SJCRH30 (cell line): ENCODE measurements at places on chromosomes 12 and 14. TPM values are rescaled to one million over a fixed set of nuclear protein-coding genes. Genes with fewer than 3 reads are reported as not detected.

Gene FGF23
- 0.02 TPM in 1 of 2 replicates, not detected in the other for total RNA-seq

GRCh38 chr12:75960086-75960910, 71.3 kb downstream of the PHLDA1 start:
- no peak for DNase-seq

DNA sequence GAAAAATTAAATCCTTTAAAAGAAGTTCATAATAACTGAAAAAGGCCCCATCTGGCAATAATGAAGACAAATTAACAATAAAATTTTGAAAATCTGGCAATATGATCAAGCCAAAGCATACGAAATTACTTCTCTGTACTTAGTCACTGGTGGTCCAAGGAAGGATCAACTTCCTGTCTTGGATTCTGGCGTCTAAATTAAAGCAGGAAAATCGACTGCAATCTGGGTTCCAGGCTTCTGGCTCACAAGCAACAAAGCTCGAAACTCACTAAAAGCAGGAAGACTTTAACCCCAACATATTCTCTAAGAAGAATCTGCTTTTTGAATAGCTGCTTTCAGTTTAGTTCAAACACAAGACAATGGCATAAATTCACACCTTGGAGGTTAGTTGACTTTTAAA, 49.7 kb downstream of the LRIG3 start:
- no peak for DNase-seq

DNA sequence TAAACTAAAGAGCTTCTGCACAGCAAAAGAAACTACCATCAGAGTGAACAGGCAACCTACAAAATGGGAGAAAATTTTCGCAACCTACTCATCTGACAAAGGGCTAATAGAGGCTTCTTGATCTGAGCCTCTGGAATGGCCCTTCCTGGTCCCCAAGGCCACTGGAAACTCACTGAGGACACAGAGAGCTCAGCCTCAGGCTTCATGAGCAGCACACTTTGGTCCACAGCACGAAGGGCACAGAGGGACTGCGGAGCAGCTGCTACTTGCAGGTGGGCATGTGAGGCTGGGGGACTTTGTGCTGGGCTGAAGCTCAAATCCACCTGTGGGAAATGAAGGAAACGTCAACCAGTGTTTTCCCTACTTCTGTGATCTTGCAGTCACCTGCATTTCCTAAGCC, 27.4 kb downstream of the PZP start:
- no peak for DNase-seq

DNA sequence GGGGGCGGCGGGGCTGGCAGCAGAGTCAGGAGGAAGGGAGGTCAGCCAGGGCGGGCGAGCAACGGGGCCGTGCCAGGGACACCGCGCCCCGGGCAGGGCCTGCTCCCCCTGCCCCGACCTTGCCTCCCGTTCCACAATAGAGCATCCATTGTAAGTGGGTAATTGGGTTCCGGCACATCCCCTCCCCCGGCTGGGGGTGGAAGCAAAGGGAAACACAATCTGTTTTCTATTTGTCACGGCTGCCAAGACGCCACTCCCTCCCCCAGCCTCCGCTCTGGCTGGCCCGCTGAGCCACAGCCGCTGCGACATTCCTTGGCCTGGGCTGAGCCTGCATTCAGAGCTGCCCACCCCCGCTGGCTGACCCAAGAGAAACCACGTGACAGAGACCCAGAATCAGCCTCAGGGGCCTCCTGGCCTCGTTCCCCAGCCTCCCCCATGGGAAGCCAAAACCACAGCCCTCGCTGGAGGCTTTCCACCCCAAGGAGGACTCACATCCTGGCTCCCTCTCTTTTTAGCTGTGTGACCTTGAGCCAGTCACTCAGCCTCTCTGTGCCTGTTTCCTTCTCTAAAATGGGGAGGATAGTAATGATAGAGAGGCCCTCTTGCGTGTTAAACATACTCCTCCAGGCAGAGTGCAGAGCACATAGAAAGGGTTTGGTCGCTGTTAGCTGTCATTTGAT, 117.6 kb downstream of the SCARB1 start:
- peak; percentile 97 for DNase-seq

- no peak for DNase-seq
Observed at GRCh38 chr12:64072916-64073575, 149.1 kb downstream of the KICS2 start.

Gene MEG3
- 241 and 419 TPM in 2 replicates for total RNA-seq

Gene GSC
- 0.10 and 0.43 TPM in 2 replicates for total RNA-seq

GRCh38 chr14:56002876-56003625, 115.2 kb upstream of the PELI2 start:
- DNase-seq = no peak

GRCh38 chr12:82186282-82186681, 171.9 kb downstream of the CCDC59 start:
- DNase-seq = no peak

- DNase-seq = peak; percentile 82
Observed at GRCh38 chr12:30806989-30807694, 52.4 kb upstream of the CAPRIN2 start.

GRCh38 chr12:19402743-19403431, 36.4 kb upstream of the AEBP2 start:
- peak; percentile 97 for DNase-seq

DNA sequence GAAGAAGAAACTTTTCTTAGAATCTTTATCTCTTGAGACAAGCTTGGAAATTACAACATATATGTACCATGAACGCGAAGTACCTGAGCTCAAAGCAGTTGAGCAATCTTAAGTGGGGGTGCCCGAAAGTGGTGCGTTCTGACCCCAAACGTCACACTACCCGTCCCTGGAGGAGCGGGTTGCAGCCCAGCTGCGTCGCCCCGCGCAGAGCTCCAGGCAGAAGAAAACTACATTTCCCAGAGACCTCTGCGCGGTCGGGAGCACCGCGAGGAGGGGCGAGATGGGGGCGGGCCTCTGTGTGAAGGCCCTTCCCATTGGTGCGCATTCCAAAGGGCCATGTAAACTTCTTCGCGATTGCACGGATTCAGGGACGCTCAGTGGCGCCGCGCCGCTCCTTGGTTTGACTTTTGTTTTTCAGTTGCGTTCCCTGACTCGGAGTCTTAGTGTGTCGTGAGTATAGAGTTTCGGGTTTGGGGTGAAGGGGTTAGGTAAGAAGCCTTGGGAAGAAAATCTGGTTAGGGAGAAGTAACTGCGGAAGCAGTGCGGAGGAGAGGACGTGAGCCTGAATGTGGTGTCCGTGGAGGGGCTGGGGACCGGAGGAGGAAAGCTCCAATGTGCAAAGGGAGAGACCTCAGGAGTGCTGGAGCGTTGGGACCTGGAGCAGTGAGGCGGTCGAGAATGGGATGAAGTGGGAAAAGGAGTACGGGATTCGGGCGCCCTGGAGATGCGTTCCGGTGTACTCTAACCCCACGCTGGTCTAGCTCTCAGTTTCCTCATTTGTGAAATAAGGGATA, at the start of gene CCDC77:
Gene CCDC77 (plus strand): TSS at position 410 of the 794 bp plus-strand sequence. CDS start 7,740 bp downstream, outside the sequence.
- DNase-seq = peak; percentile 92

GRCh38 chr12:128930606-128931005, 77.3 kb downstream of the GLT1D1 start:
- DNase-seq = no peak

Gene KRT6A
- total RNA-seq = not detected in 2 replicates

DNA sequence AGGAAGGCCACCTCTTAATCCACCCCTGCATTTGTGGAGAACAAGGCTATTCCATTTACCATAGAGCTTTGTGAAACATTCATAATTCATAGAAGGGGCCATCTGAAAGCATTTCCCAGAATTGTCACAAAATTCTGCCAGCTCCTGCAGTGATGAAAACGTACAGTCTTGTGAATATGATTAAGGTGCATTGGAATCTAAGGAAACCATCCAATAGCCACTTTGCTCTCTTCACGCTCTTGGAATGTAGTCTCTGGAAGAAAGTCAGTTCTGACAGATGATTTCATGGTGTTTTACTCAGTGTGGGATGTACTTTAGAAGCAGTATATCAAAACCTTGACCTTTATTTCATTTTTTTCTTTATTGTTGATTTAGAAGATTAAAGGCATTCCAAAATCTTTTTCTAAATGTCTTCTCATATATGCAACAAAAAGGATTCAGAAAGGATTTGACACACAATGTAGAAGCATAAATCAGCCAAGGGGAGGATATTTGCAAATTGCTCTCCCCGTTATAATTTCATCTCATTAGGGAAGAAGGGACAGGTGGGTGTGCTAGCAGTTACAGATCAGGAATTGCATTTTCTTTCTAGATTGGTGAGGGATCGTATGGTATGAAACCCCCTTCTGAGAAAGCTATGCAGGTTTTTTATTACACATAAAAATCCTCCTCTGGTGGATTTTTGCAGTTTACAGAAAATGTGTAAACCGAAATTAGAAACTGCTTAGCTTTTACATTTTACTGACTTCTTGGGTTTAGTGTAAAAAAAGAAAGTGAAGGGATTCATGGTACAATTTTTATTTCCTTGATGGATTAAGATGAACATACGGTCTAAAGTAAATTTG, 390.2 kb downstream of the LRIG3 start:
- DNase-seq = no peak

DNA sequence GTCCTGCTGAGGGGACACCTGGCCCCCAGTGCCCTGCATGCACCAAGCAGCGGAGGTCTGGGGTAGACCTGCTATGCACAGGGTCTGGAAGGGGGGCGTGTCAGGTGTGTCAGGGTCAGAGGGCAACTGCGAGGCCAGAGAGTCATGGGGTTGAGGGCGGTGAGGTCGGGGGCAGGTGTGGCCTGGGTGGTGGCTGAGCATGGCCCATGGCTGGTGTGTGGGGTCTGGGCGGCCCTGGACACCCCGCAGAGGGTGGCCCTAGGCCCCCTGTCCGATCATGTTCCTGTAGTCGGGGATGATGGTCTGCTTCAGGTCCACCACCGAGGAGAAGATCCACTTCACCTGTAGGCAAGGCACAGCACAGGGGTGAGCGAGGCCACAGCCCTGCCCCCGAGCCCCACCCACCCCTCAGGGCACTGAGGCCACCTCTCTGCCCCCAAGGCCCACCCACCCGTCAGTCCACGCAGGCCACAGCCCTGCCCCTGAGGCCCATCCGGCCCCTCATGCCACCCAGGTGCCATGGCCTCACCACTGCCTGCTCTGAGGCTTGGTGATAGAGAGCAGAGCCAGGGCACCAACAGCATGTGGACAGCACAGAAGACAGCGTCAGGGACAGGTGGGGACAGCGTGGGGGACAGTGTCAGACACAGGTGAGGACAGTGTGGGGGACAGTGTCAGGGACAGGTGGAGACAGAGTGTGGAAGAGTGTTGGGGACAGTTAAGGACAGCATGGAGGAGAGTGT, 211.3 kb downstream of the TMEM121 start:
- no peak for DNase-seq

GRCh38 chr12:117733549-117733805, 235.3 kb downstream of the KSR2 start:
- no peak for DNase-seq

DNA sequence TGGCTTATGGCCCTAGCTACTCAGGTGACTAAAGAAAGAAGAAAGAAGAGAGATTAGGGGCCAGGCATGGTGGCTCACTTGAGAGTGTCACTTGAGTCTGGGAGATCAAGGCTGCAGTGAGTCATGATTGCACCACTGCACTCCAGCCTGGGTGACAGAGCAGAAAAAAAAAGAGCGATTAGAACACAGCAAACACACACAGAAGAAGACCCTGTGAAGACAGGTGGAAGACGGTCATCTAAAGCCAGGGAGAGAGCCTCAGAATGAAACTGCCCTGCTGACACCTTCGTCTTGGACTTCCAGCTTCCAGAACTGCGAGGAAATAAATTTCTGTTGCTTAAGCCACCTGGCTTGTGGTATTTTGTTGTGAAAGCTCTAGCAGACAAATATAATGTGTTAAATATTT, 17.5 kb upstream of the PPP1CC start:
- no peak for DNase-seq

DNA sequence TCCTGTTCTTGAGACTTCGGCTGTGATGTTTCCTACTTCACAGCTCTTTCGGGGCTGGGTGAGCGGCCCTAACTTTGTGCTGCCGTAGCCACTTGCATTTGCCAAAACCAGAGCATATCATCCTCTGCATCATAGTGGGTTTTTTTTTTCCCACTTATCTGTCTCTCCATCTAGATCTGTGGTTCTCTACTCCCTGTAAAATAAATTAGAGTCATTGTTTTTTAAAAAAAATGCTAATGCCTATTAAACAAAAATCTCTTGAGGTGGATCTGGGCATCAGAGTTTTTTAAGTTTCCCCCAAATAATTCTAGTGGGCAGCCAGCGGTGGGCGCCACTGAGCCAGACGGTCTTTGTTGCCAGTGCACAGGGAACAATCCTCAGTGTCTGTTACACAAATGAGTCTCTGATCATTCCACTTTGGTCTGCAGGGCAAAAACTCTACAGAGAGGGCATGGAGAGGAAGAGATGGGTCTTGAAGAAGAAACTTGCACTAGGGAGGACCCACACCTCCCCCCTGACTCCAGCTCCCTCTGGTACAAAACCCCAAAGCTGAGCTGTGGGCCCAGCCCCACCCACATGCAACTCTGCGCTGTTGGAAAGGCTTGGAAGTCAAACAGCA, 62.4 kb upstream of the BCL2L14 start:
- DNase-seq = no peak

Gene CLEC6A
- not detected in 2 replicates for total RNA-seq

- no peak for DNase-seq
Observed at GRCh38 chr12:96237035-96237434, 42.9 kb downstream of the ELK3 start.

Gene NRIP2
- total RNA-seq = 1.7 and 1.8 TPM in 2 replicates

DNA sequence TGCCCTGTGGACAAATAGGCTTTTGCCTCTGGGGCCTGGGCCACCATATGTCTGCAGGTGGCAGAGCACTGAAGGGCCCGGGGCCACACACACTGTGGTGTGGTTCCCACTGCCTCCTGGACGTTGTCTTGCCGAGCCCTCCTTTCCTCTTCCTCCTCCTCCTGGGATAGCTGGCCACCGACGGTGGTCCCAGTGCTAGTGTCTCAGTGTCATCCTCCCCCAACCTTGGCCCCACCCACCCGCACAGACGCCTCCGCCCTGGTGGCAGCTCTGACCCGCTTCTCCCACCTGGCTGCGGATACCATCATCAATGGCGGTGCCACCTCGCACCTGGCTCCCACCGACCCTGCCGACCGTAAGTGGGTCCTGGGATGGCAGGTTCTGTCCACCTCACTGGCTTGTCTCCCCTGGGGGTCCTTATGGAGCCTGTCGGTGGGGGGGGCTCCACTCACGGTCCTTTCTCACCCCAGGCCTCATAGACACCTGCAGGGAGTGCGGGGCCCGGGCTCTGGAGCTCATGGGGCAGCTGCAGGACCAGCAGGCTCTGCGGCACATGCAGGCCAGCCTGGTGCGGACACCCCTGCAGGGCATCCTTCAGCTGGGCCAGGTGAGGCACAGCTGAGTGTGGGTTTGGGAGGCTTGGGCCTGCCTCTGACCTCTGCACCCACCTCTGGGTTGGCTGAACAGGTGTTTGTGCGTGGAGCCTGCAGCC, 23.5 kb downstream of the HIP1R start:
- DNase-seq = no peak

Gene DACT1
- 4.2 and 5.4 TPM in 2 replicates for total RNA-seq

GRCh38 chr12:87809916-87810315, 219.3 kb downstream of the C12orf50 start:
- DNase-seq = no peak

Gene P3H3
- 13.7 and 19.3 TPM in 2 replicates for total RNA-seq

- no peak for DNase-seq
Observed at GRCh38 chr12:44777044-44777443, 99.1 kb downstream of the NELL2 start.
